ENCODE measurements at places on chromosomes 16 and 17.

DNA sequence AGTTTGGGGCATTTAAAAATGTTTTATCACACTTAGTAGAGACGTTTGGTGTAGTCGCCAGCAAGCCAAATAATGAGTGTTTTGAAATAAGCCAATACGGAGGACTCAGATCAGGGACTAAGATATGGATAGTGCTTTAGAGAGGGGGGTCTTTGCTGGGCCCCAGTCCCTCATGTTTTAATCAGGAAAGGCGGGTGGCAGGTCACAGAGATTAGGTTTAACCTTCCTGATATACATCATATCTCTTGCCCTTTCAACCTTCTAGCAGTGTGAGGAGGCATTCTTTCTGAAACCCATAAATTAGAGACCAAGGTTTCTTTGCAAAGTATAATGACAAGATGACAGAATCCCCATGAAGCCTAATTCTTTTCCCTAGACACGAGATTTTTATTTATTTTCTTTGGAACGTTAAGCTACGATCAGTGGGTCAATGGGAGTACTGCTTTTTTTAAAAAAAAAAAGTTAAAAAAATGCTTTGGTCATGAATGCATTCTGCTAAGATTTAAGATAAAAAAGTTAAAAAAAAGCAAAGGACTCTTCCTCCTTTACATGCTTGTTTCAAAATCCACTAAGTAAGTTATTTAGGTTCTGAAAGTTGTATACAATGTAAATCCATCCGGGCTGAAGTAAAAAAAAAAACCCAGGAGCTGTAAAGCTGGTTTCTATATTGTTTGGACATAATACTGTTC, 572.1 kb upstream of the SALL1 start:
- no peak for DNase-seq

GRCh38 chr17:68684949-68685357, 83.8 kb upstream of the FAM20A start:
- no peak for DNase-seq

- DNase-seq: no peak
Observed at GRCh38 chr16:64182985-64183384, 938.9 kb downstream of the CDH11 start.

DNA sequence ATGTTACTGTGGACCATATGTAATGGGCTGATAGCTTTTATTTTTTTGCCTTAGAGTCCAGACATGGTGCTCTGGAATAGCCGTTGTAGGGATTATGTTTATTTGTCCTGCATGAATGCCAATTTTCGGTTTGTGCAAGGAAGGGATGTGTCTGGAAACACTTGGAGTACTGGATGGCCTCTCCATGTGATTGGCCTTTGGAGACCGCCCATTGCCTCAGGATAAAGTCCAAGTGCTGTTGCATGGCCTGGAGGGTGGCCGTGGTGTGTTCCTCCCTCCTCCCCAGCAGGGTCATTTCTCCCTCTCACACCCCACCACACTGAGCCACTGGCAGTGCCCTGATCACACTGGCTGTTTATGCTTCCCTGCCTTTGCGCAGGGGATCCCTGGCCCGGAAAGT, 93.9 kb downstream of the MSI2 start:
- no peak for DNase-seq

DNA sequence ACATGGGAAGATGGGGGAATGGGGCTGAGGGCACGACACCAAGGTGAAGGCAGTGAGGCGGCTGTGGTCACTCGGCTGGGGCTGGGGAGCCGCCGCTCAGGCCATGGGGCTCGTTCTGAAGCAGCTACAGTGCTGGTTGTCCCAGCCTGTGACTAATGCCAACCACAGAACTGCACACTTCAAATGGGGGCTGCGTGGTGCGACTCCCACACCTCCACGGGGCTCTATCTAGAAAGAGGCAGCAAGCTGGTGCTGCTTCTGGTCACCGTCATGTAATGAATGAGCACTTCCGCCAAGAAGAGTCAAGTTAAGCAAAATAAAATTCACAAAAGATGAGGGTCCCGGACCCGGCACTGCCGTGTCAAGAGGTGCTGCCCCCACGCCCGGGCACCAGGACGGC, 20.0 kb downstream of the GALNS start:
- no peak for DNase-seq

DNA sequence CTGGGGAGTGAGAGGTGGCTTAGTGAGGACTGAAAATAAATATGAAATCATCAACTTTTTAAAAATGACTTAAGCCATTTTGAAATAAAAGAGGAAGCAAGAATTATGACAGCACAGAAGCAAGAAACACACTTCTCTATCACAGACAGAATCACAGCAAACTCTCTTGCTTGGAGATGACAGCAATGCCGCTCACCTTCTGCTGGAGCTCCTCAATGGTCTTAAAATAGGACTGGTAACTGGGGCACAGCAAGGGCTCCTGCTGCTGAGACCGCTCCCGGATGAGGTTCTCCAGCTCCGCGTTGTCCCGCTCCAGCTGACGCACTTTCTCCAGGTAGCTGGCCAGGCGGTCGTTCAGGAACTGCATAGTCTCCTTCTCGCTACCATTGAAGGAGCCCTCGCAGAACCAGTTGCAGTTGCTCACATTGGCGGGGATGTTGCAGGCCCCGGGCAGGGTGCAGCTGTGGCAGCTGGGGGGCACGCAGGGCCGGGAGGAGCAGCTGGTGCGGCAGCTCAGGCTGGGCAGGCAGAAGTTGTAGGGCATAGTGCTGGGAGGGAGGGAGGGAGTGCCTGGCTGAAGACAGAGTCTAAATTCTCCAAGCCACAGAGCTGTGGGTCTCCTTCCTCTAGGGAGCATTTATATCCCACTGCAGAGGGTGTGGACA, at the start of gene KRT31:
Gene KRT31, minus strand, starts transcription at position 613 of the 665 bp plus-strand sequence. Its CDS starts 69 bp downstream, at position 544.
- no peak for DNase-seq

- peak; percentile 88 for DNase-seq
Observed at GRCh38 chr16:3027983-3028715, 4.3 kb downstream of the THOC6 start.

GRCh38 chr16:27819356-27819755, 244.2 kb downstream of the GSG1L start:
- no peak for DNase-seq

GRCh38 chr16:11379420-11379819, 34.2 kb downstream of the RMI2 start:
- DNase-seq: peak; percentile 64

- DNase-seq: no peak
Observed at GRCh38 chr17:83068641-83069570, 10.5 kb upstream of the METRNL start.

GRCh38 chr16:61146429-61146828, 889.8 kb downstream of the CDH8 start:
- no peak for DNase-seq

GRCh38 chr16:51968749-51969148, 578.2 kb downstream of the TOX3 start:
- no peak for DNase-seq

GRCh38 chr17:63151941-63152523, 186.0 kb downstream of the TANC2 start:
- no peak for DNase-seq

- DNase-seq: no peak
Observed at GRCh38 chr17:8143581-8144400, 8.4 kb downstream of the PER1 start.

DNA sequence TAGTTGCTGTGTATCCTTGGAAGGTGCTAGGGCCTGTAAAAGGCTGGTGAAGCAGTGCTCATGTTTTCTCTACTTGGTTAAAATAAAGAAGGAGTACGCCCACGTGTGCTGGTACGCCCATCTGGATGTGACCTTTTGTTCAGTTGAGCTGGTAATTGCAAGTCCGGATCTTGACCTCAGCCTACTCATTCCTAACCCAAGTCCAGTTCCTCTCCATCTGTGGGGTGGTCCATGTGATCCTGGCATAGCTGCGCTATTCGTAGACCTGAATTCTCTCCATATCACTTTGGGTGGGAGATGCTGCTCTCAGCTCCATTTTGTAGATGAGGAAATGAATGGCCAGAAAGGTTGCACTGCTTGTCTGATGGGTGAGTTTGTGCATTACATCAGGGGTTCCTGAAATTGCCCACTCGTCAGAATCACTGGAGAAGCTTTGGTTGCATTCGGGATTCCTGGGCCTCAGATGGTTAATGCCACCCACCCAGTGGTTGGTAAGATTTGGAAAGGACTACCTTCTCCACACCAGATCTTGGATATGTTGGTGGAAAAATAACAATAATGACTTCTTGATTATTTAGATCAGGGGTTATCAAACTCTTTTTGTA, 328.8 kb downstream of the CPPED1 start:
- no peak for DNase-seq

GRCh38 chr17:7744416-7744815, 26.9 kb downstream of the DNAH2 start:
- no peak for DNase-seq

- no peak for DNase-seq
Observed at GRCh38 chr17:50344731-50345365, 1.1 kb upstream of the XYLT2 start.

GRCh38 chr17:17567631-17568030, 23.9 kb downstream of the PEMT start:
- no peak for DNase-seq

DNA sequence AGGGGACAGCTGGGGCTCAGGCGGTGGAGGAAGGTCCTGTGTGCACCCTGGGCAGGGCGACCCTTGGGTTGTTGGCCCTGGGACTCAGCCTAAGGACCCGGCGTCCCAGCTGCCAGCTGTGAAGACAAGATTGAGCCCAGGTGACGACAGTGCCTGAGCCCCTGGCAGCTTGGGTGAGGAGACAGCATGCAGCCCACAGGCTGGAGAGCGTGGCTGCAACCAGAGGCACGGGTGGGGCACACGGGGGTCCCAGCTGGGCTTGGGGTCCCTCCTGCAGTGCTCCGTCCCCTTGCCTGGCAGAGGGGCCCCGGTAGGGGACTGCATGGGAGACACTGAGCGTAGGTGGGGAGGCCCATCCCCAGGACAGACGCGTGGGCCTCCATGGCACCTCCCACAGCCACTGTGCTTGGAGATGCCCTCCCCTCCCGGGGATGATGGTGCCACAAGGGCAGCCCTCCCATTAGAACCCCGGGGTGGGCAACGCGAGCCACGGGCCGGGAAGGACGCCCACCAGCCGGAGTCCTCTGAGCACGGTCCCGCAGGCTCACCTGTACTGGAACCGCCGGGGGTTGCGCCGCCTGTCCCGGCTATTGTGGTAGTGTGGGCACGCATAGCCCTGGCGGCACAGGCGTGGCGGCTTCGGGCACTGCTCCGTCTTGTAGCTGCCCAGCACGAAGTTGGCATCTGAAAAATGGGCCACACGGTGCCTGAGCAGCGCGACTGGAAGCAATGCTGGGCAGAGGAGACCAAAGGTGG, 15.5 kb downstream of the UNKL start:
- no peak for DNase-seq

DNA sequence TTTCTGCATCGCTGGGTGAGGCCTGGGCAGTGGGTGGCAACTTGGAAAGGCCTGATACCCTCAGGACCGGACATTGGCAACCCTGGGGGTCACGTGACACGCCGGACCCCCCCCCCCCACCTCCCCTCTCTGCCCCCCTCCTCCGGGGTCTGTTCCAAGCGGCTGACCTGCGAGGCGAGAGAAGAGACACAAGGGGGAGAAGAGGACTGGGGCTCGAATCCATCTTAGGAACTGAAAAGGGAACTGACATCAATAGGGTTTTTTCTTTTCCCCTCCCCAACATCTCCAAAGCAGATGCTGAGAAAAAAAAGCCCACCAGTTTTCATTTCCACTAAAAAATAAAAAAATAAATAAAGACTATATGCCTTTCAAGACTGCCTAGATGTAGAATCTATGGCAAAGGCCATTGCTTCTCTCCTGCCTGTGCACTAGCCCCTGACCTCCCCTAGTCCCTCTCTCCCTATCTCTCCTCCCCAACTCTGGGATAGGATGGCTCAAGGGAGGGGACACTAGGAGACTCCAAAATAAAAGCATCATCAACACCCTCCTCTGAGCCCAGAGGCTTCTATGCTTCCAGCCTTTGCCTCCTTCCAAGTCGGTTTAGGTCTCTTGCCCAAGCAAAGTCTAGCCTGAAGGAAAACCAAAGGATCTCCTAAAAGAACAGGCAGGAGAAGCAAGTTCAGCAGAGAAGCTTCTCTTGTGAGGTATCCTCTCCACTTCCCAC, 7.7 kb upstream of the HOXB2 start:
- DNase-seq: no peak

GRCh38 chr16:84044118-84044488, 1.5 kb upstream of the SLC38A8 start:
- DNase-seq: no peak

GRCh38 chr16:3400446-3400778, 392 bp downstream of the ZSCAN32 start:
- no peak for DNase-seq

- no peak for DNase-seq
Observed at GRCh38 chr16:17068524-17068923, 402.2 kb downstream of the XYLT1 start.

DNA sequence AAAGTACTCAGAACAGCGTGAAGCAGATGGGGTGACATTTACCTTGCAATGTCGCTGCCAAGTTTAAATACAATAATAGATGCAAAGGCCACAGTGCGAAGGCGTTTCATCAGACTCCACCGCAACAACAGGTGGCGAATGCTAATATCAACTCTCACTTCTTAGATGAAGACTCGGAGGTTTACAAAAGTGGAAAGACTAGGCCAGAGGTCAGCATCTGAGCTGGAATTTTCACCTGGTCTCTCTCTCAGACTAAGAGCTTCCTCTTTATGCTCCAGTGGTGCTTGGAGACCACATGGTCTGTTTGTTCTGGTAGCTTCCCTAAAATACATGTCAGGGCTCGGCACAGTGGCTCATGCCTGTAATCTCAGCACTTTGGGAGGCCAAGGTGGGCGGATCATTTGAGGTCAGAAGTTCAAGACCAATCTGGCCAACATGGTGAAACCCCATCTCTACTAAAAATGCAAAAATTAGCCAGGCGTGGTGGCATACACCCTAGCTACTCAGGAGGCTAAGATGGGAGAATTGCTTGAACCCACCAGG, 169.1 kb downstream of the XYLT1 start:
- no peak for DNase-seq

DNA sequence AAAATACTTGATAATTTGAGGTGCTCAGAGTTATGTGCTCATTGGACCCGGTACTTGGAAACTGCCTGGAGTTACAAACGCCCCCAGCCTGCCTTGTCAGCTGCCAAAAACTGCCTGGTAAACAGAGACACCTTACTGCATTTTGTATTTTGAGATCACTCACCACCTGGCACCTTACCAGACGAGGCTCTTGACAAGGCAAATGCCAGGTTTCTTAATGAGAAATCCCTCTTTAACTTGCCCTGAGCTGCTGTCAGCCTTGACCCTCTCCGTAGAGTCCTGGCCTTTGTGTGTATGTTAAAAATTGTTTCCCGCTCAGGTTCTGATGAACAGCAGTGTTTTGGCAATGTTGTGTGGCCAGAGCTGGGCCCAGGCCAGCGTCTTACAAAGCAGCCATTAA, 28.8 kb downstream of the SYT17 start:
- DNase-seq: no peak

- no peak for DNase-seq
Observed at GRCh38 chr17:49386373-49386772, 24.3 kb upstream of the ZNF652 start.

GRCh38 chr17:58538811-58539409, 24.5 kb upstream of the MTMR4 start:
- no peak for DNase-seq

DNA sequence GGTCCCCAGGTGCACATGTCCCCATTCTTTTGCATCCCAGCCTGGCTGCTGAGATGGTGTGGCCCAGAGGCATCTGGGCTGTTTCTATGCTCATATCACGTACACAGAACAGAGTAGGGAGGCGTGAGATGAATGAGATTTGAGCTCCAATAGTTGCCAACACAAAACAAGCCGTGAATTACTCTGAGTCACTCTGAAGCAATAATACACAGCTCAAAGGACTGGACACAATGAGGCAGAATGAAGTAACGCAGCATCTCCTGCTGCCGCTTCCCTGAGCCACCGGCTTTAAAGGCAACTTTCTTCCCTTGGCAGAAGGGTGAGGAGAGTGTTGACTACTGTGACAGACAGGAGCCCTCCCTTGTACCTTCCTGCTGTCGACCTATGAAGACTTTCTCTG, 33.9 kb upstream of the CLEC18B start:
- no peak for DNase-seq

Data from stimulated activated CD4-positive, alpha-beta T cell treated with anti-CD3 and anti-CD28 coated beads, Interleukin-1b, Interleukin-23, amount 100 ng/mL, for 48 hours (primary cell).